ENCODE measurements at places on chromosomes 12 and 14.

GRCh38 chr14:72451054-72451972 lies 442.6 kb downstream of the DPF3 start:
- no peak for DNase-seq

DNA sequence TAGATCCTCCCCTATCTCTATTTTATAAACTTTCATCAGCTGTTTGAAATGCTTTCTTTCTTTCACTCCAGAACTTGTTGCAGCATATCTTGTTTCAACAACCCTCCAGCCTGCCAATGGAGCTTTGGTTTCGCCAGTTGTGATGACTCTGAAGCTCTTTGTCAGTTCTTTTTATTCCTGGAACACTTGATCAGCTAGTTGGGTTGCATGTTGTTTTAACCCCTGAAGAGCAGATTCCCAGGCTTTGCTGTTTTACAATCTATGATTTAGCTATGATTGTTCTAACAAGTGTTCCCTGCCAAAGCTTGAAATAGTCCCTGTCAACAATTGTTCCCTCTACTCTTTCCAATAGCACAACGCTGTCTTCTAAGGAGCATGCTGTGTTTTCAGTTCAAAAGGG lies 50.6 kb upstream of the FUT8 start:
- peak; percentile 21 for DNase-seq

DNA sequence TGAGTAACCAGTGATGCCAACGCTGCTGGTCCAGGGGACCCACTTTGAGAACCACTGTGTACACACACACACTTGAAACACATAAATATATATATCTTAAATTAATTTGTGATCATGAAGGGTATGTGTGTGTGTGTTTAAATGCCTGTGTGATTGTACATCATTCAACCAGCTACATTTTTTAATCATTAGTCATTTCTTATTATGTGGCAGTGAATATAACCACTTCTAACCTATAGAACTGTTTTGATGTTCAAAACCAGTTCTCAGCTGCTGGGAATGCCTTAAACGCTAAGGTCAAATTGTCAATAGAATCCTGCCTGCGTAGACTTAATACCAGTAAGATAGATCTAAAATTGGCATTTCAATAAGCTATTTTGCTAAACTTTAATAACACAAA lies 330.0 kb downstream of the SYT1 start:
- no peak for DNase-seq

DNA sequence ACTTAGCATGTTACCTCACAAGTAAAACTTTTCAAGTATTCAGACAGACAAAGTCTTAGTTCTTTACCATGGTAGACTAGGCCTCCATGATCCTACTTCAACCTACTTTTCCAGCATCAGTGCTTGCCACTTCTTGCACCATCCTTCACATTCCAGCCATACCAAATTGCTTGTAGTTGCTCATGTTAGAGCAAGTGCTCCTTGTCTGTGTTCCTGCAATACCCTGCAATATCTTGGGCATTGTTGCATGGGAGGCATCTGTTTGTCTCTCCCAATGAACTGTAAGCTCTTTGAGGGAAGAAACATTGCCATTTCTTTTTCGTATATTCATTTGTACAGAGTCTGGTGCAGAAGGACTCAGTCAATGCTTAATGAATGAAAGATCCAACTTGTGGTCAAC lies 78.0 kb downstream of the SRGAP1 start:
- no peak for DNase-seq

DNA sequence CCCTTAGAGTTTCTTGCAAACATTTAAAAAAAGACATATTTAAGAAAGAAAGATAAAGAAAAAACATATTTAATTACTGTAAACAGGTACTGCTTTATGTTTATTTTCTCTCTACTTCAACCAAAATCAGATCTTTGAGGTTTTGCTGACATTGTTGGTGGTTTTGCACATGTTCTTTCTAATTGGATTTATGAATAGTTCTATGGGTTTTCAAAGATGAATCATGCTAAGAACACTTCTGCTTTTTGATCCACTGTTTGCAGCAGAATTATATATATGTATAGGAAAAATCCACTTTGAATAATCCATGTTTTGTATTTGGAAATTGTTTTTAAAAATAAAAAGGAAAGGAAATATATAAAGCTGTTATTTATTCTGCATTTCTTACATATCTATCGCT lies 78.4 kb downstream of the FRMD6 start:
- no peak for DNase-seq

GRCh38 chr12:6285063-6285477 lies 25.4 kb upstream of the PLEKHG6 start:
- peak; percentile 67 for DNase-seq

GRCh38 chr12:105343836-105344235 lies 13.3 kb downstream of the C12orf75 start:
- DNase-seq: peak; percentile 93

DNA sequence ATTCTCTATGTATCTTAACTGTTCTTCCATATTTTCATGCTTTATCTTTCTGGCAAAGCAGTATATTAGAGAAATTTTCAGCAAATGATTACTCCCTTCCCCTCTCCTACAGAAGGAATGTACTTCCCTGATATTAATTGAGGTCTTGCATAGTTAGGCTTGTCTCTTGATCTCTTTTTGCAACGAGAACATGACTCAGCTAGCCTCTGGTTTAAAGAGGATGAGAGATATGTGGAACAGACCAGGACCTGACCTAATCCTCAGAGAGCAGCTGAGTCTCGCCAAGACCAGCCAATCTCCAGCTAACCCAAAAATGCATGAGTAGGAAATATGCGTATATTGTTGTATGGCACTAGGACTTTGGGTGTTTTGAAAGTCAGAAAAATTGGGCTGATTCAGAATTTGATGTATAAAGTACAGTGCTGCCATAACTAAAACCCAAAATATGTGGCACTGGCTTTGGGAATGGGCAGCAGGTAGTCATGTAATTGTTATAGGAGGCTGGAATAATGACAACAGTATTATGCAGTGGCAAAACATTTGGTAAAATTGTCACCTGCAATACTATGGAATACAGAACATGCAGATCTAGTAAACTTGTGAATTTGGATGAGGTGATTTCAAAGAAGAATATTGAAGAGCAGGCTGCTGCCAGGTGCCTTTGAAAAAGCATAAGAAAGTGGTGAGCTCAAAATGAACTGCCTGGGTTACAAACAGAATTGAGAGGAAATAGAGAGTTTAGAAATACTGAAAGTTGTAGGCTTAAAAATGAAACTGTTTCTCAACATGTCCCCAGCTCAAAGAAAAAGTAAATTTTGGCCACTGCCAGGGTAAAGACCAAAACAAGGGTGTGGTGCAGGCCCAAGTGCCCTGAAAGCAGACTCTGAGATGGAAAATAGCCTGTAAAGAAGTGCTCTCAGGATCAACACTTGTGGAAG lies 9.3 kb upstream of the USP15 start:
- DNase-seq: no peak

- DNase-seq: no peak
Measured at GRCh38 chr14:91065266-91065665, 4.8 kb upstream of the RPS6KA5 start.

DNA sequence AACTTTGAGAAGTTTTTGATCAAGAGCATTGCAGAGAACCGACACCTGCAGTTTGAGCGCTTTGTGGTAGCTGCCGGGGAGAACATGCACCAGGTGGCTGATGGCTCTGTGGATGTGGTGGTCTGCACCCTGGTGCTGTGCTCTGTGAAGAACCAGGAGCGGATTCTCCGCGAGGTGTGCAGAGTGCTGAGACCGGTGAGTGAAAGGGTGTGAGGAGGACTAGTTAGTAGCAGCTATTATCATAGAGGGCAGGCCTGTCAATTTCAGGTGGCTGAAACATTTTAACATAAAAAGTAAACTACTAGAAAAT lies 27.0 kb upstream of the HIGD1C start:
- no peak for DNase-seq

DNA sequence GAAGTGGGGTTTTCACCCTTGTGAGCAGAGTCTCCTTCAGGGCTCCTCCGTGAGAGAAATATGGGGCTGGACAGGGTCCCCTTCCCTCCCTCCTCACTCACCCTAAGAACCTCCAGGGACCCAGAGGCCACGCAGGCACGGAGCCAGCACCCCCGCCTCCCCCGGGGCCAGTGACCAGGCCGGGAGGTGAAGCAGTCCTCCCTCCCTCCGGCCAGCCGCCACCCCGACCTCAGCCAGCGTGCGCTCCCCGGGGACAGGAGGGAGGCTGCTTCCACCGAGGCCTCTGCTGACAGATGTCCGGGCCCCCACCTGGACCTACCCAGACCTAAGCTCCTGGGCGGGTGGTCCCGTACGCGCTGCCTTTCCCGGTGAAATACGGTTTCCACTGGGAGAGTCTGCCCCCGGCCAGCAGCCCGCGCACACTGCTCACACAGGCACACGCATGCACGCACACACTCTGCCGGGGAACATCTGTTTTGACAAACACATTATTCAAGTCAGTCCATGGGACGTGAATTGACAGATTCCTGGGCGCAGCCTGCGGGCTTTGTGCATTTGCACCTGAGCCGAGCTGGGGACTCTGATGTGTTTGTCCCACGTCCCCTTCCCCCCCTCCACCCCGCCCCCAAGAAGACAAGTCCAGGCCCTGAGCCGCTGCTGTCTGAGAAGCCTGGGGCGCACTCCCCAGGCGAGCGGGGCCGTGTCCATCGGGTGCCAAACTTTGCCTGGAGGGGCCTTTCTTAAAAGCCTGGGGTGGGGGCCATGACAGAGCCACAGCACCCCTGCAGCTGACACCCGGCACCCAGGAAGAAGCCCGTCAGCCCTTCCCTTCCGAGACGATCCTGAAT lies 725 bp downstream of the RIMBP2 start:
- peak; percentile 62 for DNase-seq

DNA sequence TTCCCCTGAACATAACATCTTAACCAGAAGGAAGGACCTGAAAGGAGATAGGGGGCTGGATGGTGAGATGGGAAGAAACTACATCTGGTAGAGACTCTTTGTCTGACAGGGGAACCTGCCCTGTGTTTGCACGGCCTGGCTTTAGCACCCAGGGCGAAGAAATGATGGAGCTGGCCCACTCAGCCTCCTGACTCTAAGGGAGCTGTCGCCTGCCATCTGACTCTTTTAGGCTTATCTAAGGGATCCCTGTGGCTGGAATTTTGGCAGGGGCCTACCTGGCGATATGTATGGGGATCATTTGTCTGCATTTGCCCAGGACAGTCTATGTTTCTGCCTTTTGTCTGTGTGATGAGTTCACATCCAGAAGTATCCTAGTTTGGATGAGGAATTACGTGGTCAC lies 15.6 kb upstream of the CACNA2D4 start:
- no peak for DNase-seq

- no peak for DNase-seq
Measured at GRCh38 chr12:108495823-108496579, 19.1 kb upstream of the FICD start.

DNA sequence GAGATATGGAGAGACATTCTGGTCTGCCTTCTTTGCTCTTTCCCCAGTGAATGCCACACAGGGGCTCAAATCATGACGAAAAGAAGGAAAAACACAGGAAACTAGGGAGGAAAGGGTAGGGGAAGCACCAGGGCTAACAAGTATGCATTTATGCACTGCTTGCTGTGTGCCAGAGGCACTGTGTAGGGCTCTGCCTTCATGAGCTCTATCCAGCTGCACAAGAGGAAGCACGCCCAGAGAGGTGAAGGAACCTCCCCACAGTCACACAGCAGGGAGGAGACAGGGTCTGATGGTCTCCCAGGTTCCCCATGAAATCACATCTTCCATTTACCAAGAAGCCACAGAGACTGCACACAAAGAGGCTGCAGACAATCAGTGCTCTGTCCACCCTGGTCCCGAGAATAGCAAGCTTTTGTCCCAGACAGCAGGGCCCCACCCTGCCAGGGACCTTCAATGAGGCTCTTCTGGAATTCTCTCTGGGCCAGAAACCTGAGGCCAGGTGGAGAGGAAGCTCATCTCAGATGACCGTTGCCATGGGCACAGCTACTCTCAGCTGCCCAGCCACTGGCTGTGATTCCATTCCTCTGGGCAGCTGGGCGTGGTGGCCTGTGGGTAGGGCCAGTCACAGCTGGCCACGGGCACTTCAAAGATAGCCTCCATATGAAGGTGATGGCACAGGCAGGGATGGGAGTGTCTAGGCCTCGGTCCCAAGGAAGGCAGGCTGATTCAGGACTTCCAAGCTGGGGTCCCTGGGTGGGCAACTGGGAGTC lies 7.3 kb upstream of the TRPV4 start:
- DNase-seq: peak; percentile 70
